Myometrial cell (primary cell): ENCODE measurements at places on chromosomes 6 and 20. TPM values are rescaled to one million over a fixed set of nuclear protein-coding genes. Genes with fewer than 3 reads are reported as not detected.

VSX1 gene
- not detected in 2 replicates for total RNA-seq

ZNFX1 gene
- 18.1 and 18.5 TPM in 2 replicates for total RNA-seq

CDH4 gene
- 10.6 and 13.8 TPM in 2 replicates for total RNA-seq

CCDC170 gene
- total RNA-seq = 0.18 and 0.29 TPM in 2 replicates

FOXQ1 gene
- total RNA-seq = not detected in 2 replicates

ID1 gene
- 151 and 221 TPM in 2 replicates for total RNA-seq

ME1 gene
- 27.8 and 31.4 TPM in 2 replicates for total RNA-seq

SNRPB2 gene
- 34.7 and 35.7 TPM in 2 replicates for total RNA-seq

SAYSD1 gene
- total RNA-seq = 9.5 and 14.0 TPM in 2 replicates

SLC17A1 gene
- not detected in 2 replicates for total RNA-seq

ZNF292 gene
- total RNA-seq = 4.3 and 7.8 TPM in 2 replicates
